ENCODE measurements at places on chromosomes 1 and 21.

DNA sequence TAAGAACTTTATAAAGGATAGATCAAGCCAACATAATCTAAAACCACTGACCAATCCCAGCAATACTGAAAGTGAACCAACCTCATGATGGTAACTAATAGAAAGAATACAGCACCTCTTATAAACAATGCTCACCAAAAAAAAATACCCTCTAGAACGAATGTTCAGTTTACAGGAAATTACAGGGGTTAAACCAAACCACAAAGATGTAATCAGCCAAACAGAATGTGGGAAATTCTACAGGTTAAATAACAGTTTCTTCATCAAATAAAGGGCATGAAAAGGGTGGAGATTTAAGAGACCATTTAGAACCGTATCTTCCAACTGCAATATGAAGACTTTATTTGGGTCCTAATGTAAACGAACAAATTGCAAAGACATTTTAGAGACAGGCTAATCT, 30.4 kb downstream of the ARID4B start:
- DNase-seq: no peak

GRCh38 chr1:3369446-3370076, 84.9 kb upstream of the ARHGEF16 start:
- DNase-seq: no peak

GRCh38 chr1:64038965-64039364, 164.5 kb upstream of the UBE2U start:
- DNase-seq: no peak

GRCh38 chr1:198620951-198621824, 17.7 kb upstream of the PTPRC start:
- DNase-seq: peak; percentile 25

DNA sequence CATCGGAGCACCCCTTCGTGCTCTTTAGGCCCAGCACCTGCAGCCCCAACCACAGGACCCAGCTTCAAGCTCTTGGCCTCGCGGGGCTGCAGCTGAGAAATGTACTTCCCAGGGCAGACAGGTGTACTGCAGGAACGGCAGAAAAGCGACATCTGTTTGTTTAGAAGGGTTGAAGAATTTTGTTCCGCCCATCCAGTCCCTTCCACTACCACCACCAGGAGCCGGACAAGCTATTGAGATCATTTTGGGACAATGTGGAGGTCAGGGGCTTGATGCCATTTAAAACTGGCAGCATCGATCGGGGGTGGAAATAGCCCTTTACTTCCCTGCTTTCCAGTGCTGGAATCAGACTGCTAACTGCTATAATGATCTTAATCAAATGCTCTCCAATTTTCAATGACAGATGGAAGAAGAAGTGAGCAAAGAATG, 1.7 kb downstream of the SERTAD4 start:
- DNase-seq: no peak

GRCh38 chr1:206521127-206521526, 13.8 kb downstream of the RASSF5 start:
- DNase-seq: no peak

- no peak for DNase-seq
These were observed 183.1 kb upstream of the IVNS1ABP start for GRCh38 chr1:185500001-185500626.

DNA sequence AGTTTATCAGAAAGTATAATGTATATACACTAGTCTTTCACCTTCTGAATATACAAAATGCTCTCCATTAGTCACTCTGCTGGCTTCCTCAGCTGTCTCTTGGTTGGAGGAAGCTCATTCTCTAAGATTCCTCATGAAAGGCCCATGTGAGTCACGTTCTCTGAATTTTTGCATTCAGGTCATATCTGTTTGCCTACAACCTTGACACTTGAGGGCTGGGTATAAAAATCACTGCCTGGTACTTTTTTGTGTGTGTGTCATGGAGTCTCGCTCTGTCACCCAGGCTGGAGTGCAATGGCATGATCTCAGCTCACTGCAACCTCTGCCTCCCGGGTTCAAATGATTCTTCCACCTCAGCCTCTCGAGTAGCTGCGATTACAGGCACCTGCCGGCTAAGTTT, 2.8 kb upstream of the GALNT2 start:
- no peak for DNase-seq

GRCh38 chr1:62333441-62333840, 14.2 kb upstream of the KANK4 start:
- no peak for DNase-seq

GRCh38 chr21:19900149-19900548, 1098.1 kb upstream of the NCAM2 start:
- no peak for DNase-seq

DNA sequence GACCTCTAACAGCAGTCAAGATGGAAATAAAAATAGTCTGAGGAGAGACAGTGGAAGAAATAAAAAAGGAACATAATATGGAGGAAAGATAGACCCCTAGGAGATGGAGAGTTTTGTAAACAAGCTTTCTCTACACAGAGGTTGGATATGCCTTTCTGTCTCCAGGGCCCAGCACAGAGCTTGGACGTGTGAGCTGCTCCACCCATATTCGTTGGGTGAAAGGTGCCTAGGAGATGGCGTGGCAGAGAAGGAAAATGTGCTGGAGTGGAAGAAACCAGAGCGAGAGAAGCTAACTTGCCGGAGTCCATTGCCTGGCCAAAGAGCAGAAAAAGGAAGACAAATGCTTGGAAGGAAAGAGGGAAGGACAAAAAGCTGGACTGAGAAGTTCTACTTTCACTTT, 78.3 kb upstream of the LMO4 start:
- DNase-seq: no peak

- no peak for DNase-seq
These were observed 408.7 kb upstream of the TMPRSS15 start for GRCh38 chr21:18812308-18812707.

DNA sequence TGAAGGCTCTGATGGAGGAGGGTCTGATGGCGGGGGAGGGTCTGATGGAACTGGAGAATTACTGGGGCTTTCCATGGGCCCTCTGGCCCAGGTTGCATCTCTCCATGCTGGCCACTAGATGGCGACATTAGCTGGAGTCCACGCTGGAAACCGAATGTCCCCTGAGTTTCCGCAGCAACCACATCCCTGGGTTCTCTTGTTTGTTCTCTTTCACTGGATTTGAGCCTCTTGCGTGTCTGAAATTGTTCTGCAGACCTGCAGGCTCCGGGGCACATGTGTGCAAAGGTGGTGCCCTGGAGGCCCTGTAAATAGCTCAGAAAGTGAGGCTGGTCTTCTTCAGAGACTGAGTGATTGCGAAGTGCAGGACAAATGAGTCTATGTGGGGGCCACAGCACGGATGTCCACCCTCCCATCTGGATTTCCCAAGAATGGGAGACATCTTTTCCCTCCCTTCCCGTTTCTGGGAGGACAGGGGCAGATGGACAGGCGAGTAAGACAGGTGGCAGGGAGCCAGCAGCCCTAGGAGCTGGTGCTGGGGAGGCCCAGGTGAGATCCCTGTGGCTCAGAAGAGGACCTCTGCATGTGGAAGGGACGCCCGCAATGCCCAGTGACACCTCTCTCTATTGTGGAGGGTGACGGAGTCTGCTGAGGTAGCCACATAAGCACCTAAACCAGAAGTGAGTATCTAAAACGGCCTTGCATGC, 73.2 kb upstream of the ABCG1 start:
- peak; percentile 49 for DNase-seq

DNA sequence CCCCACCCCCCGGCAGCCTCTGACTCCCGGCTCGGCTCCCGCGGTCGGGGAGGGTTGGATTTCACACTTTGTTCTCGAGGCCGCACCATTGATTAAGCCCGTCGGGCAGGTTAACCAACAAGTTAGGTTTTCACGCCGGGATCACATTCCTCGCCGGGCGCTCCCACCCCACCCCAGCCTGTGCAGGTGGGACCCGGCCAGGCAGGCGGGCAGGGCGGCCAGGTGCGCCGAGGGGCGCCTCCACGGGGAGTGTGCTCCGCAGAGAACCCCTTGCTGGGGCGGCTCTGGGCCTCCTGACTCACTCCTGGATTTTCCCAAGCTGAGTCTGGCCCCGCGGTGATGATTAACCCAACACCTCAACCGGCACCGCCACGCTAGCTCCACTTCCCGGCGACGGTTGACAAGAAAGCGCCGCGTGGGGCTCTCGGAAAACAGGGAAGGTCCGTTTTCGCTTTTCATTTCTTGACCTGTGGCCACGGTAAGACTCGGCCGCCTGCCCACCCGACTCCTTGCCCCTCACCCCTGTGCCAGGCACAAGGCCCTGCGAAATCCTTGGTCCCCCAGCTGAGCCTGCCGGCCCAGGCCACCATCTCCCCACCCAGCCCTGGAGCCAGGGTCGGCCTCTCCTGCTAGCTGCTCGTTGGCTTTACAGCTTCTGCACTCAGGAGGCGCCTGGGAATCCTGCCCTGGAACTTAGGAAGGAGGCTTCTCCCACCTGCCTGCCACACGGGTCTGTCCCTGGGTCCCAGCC, 8.8 kb upstream of the TTLL10 start:
- DNase-seq: no peak

- DNase-seq: no peak
These were observed 15.9 kb upstream of the ADAMTS5 start for GRCh38 chr21:26982767-26983166.

GRCh38 chr1:233336554-233337456, 9.3 kb downstream of the MAP3K21 start:
- no peak for DNase-seq

GRCh38 chr1:95098196-95098595, 19.0 kb upstream of the TLCD4 start:
- DNase-seq: no peak

- DNase-seq: no peak
These were observed at the start of gene LRRC42 for GRCh38 chr1:53946252-53947171. Gene LRRC42 (plus strand): TSS chr1:53946350. CDS start chr1:53952000, 5,650 bp downstream.

GRCh38 chr1:63593303-63593885, at the start of gene PGM1:
Gene PGM1 (plus strand): TSS chr1:63593411. CDS start chr1:63593489, 78 bp downstream.
- peak; percentile 42 for DNase-seq

- DNase-seq: no peak
These were observed 270.6 kb downstream of the NFIA start for GRCh38 chr1:61352845-61353435.

- no peak for DNase-seq
These were observed 11.2 kb downstream of the DDAH1 start for GRCh38 chr1:85453640-85454194.

DNA sequence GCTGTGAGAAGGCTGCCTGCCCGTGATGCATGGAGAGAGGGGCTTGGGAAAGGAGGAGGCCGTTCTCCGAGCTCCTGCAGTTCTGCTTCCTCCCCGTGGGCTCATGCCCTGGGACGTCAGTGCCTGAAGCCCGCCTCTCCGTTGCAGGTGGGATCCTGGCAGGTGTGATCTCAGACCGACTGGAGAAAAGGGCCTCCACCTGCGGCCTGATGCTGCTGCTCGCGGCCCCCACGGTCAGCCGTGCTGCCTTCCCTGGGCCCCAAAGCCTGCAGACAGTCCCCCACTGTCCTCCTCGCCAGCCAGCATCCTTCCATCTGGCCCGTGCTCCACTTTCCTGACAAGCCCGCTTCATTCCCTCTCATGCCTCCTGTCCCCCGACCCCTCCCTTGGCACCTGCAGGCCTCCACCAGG, 50.9 kb downstream of the SLC37A1 start:
- no peak for DNase-seq

DNA sequence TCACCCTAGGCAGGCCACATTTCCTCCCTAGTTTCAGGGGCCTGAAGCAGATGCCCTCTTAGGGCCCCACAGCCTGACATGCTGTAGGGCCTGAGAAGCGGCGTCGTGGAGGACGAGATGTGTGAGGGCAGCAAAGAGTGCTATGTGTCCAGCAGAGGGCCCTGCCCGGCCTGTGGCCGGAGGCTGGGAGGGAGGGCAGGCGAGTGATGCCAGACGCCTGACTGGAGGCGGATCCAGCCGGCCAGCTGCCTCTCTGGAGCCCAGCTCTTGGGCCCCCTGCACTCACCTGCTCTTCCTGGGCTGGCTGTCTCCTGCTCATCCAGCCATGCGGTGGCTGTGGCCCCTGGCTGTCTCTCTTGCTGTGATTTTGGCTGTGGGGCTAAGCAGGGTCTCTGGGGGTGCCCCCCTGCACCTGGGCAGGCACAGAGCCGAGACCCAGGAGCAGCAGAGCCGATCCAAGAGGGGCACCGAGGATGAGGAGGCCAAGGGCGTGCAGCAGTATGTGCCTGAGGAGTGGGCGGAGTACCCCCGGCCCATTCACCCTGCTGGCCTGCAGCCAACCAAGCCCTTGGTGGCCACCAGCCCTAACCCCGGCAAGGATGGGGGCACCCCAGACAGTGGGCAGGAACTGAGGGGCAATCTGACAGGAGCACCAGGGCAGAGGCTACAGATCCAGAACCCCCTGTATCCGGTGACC, at the start of gene GPR37L1:
Gene GPR37L1 (plus strand): TSS at position 279 of the 697 bp plus-strand sequence. CDS start 47 bp downstream, at position 326.
- DNase-seq: no peak

DNA sequence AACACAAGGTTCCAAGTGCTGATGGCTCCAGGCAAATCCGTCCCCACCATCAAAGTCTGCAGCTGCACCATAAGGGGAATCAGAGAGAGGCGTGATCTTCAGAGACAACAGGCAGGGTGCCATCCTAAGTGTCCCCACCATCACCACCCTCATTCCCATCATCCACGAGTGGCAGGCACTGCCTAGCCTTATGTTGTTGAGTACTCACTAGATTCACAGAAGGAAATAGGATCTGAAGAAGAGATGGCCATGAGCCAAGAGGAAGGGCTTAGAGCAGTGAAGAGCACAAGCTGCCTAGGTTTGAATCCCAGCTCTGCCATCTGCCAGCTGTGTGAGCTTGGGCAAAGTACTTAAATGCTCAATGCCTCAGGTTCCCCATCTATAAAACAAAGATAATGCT, 207.3 kb upstream of the CSF3R start:
- DNase-seq: no peak

DNA sequence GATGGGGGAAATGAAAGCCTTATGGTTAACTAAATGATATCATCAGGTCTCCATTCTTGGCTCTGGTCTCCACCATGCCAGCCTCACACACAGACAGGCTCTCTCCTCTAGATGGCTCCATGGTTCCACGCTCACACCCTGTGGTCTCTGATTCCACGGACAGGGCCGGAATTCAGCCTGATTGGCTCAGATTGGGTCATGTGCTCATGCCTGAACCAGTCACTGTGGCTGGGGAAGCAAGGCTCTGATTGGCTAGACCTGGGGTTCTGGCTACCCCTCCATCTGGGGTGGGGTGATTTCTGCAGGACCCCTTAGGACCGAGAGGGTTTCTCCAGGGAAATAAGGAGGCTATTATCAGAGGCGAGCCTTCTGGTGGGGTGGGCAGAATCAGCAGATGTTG, 277.0 kb downstream of the PTPRU start:
- no peak for DNase-seq

GRCh38 chr1:26221094-26221493, 12.9 kb upstream of the CEP85 start:
- no peak for DNase-seq

DNA sequence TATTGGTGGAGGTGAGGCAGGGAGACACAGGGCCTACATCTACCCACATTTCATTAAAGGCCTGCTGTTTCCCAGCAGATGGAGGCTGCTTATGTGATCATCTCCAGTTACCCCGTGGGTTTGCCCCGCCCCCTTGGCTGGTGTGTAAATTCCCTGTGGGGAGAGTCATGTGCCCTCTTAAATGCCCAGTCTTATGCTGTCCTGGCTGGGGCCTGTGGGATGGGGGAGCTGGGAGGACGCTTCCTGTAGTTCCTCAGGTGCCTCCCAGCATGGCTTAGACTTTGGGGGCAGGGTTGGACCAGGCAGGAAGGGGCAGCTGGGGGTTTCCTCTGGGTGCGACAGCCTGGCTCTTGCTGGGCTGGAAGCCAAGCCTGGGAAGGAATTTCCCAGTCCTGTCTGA, 15.5 kb upstream of the CITED4 start:
- no peak for DNase-seq

Measured in stimulated activated CD4-positive, alpha-beta T cell treated with anti-CD3 and anti-CD28 coated beads, TNF-alpha, amount 100 ng/mL, for 1 hour (primary cell).